ENCODE measurements at places on chromosomes 7 and 10.

DNA sequence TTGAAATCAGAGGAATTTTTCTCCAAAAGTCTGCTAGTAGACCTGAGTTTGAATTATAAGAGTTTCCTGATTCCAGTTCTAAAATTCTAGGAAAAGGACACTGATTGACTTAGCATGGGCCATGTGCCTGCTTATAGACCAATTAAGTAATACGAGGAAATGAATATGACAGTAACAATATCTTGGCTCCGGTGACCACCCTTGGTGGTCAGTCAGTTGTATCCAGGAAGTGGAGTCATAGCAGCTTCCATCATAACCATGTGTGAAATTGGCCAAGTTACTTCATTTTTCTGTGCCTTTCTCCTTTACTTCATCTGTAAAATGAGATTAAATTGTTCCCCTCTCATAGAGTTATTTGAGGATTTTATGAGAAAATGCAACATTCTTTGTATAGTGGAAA lies 66.9 kb downstream of the MTPAP start:
- DNase-seq: no peak

DNA sequence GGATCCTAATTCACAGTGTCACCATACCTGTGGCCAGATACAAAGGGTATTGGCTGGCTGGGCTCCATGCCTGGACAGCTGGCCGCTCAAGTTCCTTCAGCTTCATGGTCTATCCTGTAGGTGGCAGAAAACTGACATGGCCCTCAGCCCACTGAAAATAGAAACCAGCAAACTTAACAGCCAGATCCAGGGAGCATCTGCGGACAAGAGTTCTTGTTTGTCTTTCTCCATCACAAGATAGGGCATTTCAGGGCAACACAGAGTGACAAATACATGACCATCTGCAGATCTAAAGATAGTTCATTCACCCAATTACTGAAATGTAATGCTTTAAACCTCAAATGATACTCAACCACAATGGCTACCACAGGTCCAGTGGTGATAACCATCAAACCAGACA lies 2.8 kb downstream of the SEC31B start:
- no peak for DNase-seq

DNA sequence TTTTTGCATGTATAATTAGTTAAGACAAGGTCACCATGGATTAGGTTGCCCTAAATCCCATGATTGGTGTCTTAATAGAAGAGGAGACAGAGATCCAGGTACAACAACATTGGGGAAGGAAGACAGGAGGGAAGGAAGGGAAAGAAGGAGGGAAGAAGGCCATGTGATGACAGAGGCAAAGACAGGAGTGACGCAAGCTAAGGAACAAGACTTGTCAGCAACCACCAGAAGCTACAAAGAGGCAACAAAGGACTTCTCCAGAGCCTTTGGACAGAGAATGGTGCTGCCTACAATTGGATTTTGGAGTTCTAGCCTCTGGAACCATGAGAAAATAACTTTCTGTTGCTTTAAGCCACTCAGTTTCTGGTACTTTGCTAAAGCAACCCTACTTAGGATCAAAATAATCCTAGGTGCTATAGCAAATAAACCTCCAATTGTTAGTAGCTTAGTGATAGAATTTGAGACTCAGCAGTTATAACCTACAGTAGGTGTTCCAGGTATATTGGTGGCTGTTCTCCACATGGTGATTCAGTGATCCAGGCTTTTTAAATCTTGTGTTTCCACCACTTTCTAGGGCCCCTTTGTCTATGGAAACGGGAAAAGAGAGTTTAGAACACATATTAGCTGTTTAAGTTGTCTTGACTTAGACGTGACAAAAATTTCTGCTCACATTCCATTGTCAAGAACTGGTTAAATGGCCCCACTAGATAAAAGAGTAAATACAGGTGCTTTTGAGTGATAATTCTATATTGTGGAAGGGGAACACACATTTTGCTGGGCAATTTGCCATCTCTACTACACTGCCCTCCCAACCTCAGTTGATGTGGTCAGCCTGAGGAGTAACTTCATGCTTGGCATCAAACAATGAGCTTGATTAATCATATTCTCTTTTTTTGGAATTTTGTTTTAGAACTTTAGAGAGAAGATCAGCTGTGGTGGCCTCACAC lies 70.5 kb upstream of the SP4 start:
- no peak for DNase-seq

DNA sequence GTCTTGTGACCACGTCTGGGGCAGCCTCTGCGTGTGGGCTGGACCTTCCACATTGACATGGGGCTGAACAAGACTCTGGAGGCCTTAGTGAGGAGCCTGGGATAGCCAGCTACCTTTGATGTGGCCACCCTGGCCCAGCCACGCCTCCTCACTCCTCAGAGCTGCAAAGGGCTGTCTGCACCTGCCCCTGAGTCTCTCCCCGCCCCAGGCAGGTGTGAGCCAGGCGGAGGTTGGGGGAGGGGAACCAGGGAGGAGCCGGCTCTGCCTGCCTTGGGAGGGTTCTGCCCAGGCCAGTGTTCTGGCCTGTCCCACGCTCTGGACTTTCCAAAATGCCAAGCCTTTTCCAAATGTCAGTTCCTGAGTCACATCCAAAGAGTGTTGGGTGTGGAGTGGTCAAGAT lies 72.2 kb downstream of the GTF2IRD1 start:
- DNase-seq: no peak

- DNase-seq: no peak
These were observed 80.3 kb downstream of the FAM53B start for GRCh38 chr10:124663766-124664360.

DNA sequence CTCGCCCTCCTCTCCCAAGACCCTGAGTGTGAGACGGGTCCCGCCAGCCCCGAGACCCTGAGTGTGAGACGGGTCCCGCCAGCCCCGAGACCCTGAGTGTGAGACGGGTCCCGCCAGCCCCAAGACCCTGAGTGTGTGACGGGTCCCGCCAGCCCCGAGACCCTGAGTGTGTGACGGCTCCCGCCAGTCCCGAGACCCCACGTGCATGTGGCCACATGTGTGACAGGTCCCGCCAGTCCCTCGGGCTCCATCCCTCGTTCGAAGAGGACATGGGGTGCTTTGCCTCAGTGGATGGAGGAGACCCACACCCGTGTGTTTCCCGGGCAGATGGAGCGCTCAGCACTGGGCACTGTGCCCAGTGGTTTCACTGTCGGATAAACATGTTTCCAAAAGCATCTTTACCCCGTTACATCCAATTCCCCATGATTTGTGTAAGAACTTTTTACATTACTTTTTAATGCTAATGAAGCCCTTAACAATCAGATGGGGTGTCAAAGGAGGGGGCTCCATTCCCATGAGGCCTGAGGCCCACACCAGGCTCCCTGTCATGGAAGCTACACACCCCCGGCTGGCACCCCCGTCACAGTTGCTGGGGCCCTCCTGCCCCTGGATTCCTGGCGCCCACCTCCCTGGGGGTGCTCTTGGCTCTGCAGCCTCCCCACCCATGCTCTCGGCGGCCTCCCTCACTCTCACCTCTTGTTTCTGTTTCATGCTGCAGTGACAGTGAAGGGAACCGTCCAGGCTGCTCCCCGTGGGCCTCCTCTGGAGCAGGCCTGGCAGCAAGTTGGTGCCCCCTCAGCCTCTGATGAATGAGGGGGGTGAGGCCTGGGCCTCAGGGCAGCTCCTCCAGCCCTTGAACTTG lies 48.5 kb upstream of the CFAP46 start:
- no peak for DNase-seq

GRCh38 chr7:26735976-26736600 lies 128.3 kb downstream of the SKAP2 start:
- DNase-seq: no peak

DNA sequence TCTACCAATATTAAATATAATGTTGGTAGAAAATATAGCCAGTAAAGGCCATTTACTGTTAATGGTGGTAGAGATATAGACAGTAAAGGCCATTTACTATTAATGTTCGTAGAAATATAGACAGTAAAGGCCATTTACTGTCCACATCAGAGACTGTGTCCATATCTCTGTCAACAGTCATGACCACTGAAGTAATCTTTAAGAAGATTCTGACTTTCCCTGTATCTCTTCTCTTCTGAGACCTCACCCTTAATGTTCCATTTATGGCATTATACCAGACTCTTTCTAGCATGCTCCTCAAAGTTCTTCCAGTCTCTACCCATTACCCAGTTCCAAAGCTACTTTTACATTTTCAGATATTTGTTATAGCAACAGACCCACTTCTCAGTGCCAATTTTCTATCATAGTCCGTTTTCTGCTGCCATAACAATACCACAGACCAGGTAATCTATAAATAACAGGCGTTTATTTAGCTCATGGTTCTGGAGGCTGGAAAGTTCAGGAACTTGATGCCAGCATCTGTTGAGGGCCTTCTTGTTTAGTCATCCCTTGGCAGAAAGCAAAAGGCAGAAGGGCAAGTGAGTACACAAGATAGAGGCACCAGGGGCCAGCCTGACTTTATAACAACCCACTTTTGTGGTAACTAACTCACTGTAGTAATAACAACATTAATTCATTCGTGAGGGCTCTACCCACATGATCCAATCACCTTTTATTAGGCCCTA lies 7.9 kb upstream of the NUDCD3 start:
- no peak for DNase-seq

DNA sequence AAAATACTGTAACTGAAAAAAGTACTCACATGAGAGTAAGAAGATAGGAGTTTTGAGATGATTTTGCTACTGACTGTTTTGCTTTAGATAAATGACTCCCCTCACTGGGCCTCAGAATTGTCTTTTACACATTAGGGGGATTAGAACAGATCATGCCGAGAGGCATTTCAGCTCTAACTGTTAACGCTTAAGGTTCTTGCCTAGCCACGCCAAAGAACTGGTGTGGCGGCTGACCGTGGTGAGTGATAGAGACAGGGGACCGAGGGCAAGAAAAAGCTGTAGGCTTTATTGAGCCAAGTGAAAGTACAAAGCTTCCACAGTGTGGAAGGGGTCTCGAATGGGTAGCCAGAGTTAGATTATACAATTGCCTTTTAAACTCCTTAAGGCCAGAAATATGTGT lies 368.5 kb upstream of the MYO3A start:
- DNase-seq: no peak

DNA sequence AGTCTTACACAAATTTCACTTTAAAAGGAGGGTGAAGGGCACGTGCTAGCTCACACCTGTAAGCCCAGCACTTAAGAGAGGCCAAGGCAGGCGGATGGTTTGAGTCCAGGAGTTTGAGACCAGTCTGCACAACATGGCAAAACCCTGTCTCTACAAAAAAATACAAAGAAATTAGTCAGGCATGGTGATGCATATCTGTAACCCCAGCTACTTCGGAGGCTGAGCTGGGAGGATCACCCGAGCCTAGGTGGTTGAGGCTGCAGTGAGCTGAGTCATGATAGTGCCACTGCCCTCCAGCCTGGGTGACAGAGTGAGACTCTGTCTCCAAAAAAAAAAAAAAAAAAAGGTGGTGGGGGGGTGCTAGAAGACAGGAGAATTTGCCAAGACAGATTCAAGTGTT lies 237.3 kb upstream of the KLF14 start:
- DNase-seq: no peak

- no peak for DNase-seq
These were observed 104.2 kb downstream of the ADK start for GRCh38 chr10:74255214-74255613.

- DNase-seq: no peak
These were observed 31.3 kb downstream of the CACUL1 start for GRCh38 chr10:118723466-118723865.

GRCh38 chr7:157553256-157553655 lies 216.5 kb downstream of the DNAJB6 start:
- no peak for DNase-seq

- no peak for DNase-seq
These were observed at the start of gene ACSL5 for GRCh38 chr10:112373912-112374338. TSS of gene ACSL5 (plus strand) at chr10:112374116. CDS start at chr10:112394947, 20,831 bp downstream.

- DNase-seq: no peak
These were observed 7.7 kb downstream of the PFKP start for GRCh38 chr10:3074985-3075600.

GRCh38 chr10:104957178-104957841 lies 316.2 kb downstream of the SORCS3 start:
- DNase-seq: no peak

- no peak for DNase-seq
These were observed 261.5 kb upstream of the NPSR1 start for GRCh38 chr7:34396437-34397064.

DNA sequence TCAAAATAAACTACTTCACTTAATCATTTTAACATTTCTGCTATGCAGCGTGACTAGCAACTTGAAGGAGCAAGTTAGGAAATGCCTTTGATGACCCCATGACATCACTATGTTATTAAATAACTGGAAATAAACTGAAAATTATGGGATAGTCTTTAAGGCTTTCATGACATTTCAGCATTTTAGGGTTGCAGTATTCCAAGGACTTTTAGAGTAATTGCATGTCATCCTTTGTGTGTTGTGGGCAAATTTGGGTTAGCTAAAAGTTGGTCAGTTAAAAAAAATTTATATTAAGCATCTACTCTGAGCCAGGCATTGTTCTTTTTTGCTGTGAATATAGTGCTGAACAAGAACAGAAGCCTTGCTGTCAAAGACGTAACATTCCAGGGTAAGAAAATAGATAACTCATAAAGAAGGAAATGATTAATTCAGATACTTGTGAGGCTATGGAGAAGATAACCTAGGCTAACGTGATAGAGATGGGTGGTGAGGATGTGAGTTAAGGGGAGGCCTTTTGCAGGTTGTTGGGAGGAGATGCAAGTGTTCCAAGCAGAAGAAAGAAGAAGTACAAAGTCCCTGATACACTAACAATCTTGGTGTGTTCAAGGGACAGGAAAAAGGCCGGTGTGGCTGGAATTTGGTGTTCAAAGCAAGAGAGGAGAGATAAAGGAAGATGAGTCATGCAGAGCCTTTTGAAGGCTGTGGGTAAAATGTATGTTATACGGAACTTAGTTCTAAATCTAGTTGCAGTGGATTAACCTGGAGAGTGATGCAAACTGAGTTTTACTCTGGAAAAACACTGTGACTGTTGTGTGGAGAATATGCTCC lies 610.2 kb downstream of the AUTS2 start:
- no peak for DNase-seq

- no peak for DNase-seq
These were observed 353.6 kb downstream of the GALNT17 start for GRCh38 chr7:71485586-71485985.

GRCh38 chr10:112426111-112426510 lies 20.6 kb downstream of the ZDHHC6 start:
- DNase-seq: no peak

DNA sequence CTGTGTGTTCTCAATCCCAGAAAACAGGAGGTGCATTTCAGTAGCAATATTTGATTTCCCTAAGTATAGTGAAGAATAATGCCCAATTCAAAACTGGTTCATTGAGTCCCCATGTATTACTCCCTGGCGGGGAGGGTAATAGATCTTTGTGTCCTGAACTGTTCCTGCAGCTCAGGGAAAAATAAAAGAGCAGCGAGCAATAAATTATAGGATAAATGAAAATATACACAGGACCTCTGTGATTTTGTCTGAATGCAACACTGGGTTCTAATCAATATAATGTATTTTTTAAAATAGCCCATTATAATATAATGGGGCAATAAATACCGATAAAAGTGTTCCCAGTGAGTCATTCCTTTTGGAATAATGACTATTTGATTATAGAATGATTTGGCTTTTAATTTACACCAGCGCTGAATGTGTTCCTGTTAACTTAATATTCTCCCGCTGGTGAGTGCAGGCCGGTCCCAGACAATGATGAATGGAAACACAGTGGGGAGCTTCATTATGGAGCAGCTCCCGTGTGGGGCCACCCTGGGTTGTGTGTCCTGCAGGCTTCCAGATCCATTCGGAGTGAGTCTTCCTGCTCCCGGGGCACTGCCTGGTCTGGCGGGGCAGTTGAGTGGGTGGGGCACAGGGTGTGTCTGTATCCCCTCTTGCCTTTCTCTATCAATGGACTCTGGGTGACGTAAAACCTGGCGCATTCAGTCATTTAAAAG lies 263.1 kb downstream of the ACTR3B start:
- DNase-seq: no peak

All from cortex of kidney (tissue), 1 donor.